ENCODE measurements at places on chromosomes 12 and 14.

DNA sequence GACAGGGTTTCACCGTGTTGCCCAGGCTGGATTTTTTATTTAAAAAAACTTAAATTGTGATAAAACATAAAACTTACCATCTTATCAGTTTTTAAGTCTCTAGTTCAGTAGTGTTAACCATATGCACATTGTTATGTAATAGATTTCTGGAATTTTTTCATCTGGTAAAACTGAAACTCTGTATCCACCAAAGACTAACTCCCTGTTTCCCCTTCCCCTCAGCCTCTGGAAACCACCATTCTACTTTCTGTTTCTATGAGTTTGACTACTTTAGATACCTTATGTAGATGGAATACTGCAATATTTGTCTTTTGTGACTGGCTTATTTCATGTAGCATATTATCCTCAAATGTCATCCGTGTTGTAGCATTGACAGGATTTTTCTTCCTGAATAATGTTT lies 12.8 kb upstream of the PLEKHG3 start:
- no peak for DNase-seq

DNA sequence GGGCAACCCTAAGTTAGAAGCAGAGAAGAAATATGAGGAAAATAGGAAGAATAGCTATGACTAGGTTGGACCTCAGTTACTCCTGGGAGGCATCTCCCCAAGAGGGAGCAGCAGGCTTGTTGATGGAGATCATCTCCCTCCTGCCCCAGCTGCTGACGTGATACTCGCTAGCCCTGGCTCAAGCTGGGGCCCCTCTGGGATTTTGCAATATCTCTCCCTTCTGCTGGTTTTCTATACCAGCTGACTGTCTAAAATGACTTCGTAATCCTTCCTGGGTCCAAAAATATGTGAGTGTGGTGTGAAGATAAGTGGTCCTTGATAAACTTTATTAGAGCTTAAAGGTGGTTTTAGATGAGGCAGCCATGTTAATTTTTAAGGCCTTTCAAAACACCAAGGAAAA lies 4.5 kb upstream of the HECTD4 start:
- no peak for DNase-seq

GRCh38 chr12:87687362-87687761 lies 341.8 kb downstream of the C12orf50 start:
- no peak for DNase-seq

DNA sequence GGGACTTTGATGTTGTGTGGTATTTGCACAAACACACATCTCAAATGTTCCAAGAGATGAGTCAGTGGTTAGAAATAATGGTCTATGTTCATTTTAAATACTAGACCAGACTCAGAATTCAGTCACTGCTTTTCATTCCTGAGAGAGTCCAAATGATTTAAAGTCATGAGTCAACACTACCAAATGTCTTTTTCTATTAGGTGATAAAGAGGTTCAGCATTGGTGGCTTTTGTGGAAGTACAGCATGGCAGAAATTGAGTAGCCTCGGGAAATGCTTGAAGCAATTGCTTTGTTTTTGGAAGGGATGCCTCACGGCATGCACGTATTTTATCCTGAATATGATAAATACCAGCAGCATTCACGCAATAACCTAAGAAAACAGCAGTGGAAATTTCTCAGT lies 115.7 kb downstream of the DIO2 start:
- DNase-seq: no peak

- DNase-seq: no peak
Observed at GRCh38 chr14:98408713-98409112, 863.3 kb downstream of the BCL11B start.

Measured in cortex of kidney (tissue), 1 donor.